Activated CD4-positive, alpha-beta T cell treated with anti-CD3 and anti-CD28 coated beads, Interleukin-10, Interleukin-2, amounts not matched to agents 100 ng/mL and 50 ng/mL, durations not matched to agents 16 hours and 8 hours (primary cell): ENCODE measurements at places on chromosomes 7 and 10.

DNA sequence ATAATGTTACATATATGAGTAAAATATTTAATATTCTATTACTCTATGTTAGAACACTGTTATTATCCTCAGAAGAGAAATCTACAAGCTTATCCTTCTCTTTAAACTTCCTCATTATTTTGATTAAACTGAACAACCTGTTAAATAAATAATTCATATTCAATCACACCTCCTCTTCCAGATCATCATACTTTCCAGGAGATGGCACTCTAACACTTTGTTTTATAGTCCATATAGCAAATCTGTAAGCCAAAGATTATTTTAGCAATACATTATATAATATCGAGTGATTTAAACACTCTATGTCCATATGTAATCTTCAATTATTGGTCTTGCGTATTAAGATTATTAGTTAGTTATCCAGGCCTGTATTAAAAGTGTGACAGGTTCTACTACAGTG lies 694.1 kb downstream of the ANKRD7 start:
- no peak for DNase-seq

GRCh38 chr10:47091421-47091820 lies 180.2 kb downstream of the PTPN20 start:
- DNase-seq: no peak

DNA sequence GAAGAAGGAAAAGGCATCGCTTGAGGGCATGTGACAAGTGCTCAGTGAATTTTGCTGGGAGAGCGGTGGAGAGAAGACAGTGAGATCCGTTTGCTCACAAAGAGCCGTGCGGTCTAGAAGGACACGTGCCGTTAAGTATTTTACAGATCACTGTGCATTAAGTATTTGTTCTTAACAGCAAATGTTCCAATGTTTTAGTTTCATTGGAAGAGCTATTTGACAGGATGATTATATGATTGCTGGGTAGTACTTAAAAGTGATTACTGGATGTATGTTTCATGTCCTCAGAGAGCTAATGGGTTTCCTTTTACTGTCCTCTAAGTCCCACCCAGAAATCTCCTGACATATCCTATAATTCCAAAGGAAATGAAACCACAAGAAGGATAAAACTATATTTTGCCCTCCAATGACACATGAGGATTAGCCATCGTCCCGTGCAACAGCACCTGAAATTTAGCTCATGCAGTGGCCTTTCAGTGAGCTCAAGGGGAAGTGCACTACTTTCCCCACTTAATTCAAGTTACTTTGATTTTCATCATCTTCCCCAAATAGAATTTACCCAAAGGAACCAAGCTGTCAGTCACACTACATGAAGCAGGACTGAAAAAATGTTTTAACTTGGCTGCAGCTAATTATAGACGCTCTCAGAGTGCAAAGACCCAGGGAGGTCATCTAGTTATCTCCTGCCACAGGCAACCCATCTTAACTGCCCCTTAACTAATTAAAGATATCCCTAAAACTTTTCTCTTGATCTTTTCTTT lies 80.3 kb downstream of the KLF6 start:
- DNase-seq: no peak

GRCh38 chr10:76192694-76193320 lies 761.4 kb downstream of the LRMDA start:
- no peak for DNase-seq

DNA sequence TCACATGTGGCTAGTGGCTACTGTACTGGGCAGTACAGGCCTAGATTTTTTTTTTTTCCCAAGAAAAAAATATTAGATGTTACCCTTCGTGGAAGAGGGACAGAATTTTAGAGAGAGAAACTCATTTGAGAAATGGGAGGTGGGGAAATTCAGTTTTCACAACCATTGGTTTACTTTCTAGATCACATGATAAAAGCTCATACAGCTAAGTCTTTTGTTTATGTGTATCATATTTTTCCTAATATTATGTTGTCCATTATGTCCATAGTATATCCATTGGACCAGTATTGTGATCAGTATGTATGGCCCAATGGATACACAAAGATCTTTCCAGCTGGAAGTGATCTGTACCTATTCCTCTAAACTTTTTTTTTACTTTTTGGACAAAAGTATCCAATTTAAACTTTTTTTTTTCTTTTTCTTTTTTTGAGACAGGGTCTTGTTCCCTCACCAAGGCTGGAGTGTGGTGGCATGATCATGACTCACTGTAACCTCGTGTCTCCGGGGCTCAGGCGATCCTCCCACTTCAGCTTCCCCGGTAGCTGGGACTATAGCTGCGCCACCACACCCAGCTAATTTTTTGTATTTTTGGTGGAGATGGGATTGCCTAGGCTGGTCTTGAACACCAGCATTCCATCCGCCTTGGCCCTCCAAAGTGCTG lies 4.1 kb downstream of the CALU start:
- no peak for DNase-seq
